CD4-positive, alpha-beta T cell treated with Interleukin-2 at 100 ng/mL for 4 hours (primary cell): ENCODE measurements at places on chromosomes 6 and 20.

- DNase-seq: no peak
These were observed 181.1 kb upstream of the PRSS16 start for GRCh38 chr6:27066381-27066780.

DNA sequence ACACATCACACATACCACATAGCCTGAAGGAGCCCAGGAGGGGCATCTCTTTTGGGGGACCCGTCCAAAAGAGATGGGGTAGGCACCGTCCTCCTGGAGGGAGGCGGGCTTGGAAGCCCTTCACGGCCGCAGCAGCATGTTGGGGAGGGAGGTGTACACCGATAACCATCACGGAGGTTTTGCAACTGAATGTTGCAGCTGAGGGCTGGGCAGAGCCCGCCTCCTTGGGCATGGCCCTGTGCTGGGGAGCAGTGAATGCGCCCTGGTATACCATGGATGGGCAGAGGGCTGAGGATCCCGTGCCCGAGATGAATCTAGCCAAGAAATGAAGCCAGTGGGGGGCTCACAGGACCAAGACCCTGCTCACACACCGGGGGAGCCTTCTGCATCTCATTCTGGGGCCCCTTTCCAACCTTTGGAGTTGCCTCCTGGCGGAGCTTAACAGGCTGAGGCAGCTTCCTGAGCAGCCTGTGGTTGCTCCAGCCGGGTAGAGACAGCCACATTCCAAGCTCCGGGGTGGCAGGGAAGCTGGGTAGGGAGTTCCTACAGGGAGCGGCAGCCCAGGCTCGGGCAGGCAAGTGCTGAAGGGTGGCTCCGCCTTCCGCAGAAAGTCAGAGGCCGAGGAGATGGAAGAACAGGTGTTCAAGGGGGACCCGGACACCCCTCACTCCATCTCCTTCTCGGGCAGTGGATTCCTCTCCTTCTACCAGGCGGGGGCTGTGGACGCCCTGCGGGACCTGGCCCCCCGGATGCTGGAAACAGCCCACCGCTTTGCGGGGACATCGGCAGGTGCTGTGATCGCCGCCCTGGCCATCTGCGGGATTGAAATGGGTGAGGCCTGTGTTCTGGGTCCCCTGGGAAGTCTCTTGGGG is at the start of gene PNPLA1:
Gene PNPLA1, plus strand, starts transcription at position 227 of the 872 bp plus-strand sequence. Its CDS starts 400 bp downstream, at position 627.
- no peak for DNase-seq

DNA sequence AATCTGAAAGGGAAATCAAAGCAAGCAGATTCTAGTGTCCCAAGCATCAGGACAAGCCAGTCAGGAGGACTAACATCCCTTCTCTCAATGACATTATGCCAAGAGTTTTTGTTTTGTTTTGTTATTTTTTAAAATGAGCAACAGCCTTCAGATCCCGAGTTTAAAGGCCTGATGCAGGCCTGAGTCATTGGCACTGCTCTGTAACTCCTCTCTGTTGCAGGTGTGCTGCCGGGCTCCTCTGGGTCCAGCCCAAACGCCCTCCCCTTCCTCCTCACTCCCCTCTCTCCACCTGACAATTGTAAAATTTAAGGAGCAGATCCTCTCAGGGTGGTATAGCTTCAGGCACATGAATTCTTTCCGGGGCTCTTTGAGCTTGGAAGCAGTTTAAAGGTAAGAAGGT is 502.0 kb downstream of the BMP2 start:
- DNase-seq: no peak

GRCh38 chr6:6191476-6191875 is 129.0 kb downstream of the F13A1 start:
- DNase-seq: no peak

GRCh38 chr20:48760403-48760983 is 67.3 kb downstream of the PREX1 start:
- DNase-seq: peak; percentile 88

DNA sequence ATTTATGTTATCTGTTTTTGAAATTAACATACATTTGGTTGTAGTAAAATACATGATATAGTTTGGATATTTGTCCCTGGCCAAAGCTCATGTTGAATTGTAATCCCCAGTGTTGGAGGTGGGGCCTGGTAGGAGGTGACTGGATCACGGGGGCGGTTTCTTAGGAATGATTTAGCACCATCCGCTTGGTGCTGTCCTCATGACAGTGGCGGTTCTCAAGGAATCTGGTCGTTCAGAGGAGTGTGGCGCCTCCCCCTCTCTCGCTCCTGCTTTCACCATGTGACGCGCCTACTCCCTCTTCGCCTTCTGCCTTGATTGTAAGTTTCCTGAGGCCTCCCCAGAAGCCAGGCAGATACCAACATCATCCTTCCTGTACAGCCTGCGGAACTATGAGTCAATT is 29.0 kb downstream of the CTCFL start:
- no peak for DNase-seq

- DNase-seq: no peak
These were observed 27.3 kb downstream of the WRNIP1 start for GRCh38 chr6:2792330-2793110.

DNA sequence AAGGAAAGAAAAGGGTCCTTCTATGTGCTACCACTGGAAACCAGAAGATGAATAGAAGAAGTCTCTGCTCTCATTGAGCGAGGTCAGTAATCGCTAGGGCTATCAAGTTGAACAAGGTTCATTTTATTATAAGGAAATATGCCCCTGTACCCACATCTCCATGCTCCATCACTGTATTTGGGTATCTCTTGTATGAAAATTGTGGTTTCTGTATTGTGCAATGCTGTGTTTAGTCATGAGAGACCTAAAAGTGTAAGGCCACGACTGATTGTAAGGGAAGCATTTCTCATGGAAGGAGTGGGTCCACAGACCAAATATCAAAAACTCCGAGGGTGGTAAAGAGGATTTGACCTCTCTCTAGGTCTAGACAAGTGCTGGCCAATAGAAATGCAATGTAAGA is 3.6 kb upstream of the HS3ST5 start:
- no peak for DNase-seq

- DNase-seq: no peak
These were observed 48.4 kb upstream of the NCOA3 start for GRCh38 chr20:47453167-47453782.

- DNase-seq: peak; percentile 7
These were observed 28.1 kb upstream of the ADTRP start for GRCh38 chr6:11806561-11807317.

DNA sequence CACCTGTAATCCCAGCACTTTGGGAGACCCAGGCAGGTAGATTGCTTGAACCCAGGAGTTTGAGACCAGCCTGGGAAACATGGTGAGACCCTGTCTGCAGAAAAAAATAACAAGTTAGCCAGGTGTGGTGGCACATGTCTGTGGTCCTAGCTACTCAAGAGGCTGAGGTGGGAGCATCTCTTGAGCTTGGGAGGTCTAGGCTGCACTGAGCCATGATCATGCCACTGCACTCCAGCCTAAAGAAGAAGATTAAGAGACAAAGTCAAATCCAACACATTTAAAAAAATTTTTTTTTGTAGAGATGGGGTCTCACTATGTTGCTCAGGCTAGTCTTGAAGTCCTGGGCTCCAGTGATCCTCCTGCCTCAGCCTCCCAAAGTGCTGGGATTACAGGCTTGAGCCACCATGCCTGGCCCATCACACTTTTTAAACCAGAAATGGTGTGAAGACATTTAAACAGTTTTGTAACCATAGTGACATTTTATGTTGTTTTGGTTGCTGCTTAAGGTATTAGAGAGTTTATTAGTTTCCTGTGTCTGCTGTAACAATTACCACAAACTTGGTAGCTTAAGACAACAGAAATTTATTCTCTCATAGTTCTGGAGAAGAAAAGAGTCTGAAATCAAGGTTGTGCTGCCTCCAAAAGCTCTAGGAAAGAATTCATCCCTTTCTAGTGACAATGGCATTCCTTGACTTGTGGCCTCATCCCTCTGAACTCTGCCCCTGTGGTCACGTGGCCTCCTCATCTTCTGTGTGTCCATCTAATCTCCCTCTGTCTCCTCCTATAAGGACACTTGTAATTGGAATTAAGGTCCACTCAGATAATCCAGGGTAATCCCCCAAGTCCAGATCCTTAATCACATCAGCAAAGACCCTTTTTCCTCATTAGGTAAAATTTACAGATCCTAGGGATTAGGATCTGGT is 104.6 kb upstream of the TNFAIP3 start:
- DNase-seq: peak; percentile 45

DNA sequence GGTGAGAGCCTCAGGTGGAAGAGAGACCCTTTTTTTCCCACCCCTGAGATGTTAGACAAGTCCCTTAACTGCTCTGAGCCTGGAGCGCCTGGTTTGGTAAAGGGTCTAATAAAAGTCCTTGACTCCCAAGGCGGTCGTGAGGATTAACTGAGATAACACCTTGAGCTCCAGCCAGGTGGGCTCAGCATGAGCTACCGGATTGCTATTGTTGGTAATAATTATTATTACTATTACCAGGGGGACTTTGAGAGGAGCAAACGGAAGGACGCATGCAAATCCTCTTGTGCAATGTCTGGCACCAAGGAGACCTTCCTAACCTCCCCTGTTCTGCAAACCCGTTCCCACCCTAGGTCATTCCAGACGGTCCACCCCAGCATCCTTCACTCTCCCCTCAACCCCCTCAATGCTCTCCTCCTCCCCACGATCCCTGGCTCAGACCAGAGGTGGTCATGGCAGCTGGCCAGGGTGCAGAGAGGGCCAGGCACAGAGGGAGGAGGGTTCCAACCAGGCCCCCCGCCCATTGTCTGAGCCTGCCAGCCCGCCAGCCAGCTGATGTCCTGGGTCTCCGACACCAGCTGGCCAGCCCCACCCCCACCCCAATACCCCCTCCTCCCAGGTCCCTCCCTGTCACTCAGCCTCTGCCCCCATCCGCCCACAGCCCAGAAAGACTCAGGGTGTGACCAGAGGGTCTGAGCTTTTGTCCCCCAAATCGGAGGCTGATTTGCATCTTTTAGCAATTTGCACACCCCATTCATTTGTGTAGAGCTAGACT is 14.3 kb upstream of the CBFA2T2 start:
- no peak for DNase-seq

DNA sequence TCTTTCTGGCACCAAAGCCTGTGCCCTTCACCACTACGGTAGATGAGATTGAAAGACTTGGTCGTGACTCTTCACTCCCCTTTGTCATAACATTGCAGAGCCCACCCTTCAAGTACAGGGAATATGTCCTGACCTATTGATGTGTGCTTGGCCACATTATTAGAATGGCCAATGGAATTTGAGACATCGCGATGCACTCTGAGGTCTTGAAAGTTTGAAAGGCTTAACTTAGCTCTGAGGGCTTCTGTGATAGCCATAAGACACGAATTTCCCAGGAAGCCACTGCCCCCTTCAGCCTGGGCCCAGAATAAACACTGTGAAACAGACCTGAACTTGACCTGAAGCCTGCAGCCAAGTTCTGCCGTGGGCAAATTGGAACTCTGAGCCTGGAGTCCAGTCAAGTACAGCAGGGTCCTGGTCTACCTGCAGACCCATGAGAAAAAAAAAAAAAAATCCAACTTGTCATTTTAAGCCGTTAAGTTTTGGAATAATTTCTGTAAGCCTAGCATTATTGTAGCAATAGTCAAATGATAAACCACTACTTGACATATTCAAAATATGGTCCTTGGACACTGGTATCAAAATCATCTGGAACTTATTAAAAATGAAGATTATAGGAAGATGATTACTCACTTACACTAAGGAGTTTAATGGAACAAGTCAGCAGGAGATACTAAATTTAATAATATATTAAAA is 36.9 kb upstream of the TRAF3IP2 start:
- DNase-seq: peak; percentile 21

DNA sequence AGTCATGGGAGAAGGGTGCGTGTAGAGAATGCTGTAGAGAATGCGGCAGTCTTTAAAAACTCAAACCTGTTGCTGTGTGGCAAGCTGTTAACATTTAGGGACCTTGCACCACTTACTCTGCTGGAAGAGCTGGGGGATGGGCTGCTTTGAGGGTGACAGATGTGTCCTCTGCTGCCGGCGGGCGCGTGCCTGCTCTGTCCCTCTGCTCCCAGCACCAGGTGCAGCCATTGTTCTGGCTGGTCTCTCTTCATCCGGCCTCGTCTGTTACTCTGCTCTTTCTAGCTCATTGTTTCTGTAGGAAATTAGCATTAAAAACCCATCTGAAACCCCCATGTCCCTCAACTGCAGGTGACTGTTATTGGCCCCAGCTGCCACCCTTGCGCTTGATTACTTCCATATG is 78.5 kb downstream of the CBFA2T2 start:
- no peak for DNase-seq

DNA sequence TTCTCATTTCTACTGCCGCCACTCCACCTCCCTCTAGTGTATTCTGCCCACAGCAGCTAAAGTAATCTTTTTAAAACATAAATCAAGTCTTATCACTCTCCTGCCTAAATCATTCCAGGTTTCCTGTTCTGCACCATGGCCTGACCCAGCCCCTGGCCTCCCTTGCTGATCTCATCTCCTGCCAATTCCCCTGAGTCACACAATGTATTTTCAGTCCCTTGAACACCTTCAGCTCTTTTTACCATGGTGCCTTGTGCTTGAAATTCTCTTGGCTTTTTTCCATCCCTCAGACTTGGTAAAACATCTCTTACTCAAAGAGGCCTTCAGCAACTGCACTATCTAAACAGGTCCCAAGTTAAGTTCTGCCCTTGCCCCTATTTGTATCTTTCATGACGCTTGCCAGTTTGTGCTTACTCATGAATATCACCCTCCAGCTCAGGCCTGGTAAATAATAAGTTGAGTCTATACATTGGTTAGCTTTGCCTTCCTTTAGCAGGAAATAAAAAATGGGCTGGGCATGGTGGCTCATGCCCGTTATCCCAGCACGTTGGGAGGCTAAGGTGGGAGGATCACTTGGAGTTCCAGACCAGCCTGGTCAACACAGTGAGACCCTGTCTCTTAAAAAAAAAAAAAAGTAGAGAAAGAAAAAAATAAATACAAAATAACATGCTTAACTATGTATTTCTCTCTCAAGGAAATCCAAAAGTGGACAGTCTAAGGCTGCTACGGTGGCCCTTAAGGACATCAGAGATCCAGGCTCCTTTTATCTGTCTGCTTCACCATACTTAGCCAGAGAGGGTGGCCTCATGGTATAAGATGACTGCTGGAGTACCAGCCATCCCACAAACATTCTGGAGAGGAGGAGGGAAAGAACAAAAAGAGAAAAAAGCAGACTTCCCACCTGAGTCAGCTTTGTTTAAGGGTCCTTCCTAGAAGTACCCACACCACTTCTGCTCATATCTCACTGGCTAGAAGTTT is 62.2 kb downstream of the ARFGEF2 start:
- no peak for DNase-seq

GRCh38 chr6:39218868-39219567 is 10.3 kb downstream of the KCNK5 start:
- DNase-seq: no peak

GRCh38 chr20:58384821-58385220 is 4.2 kb upstream of the VAPB start:
- no peak for DNase-seq
